Esophagus squamous epithelium (tissue), 5 donors: ENCODE measurements at places on chromosomes 7 and 10.
A peak's percentile ranks its signal among the peaks of the same experiment; 100 is the strongest.

DNA sequence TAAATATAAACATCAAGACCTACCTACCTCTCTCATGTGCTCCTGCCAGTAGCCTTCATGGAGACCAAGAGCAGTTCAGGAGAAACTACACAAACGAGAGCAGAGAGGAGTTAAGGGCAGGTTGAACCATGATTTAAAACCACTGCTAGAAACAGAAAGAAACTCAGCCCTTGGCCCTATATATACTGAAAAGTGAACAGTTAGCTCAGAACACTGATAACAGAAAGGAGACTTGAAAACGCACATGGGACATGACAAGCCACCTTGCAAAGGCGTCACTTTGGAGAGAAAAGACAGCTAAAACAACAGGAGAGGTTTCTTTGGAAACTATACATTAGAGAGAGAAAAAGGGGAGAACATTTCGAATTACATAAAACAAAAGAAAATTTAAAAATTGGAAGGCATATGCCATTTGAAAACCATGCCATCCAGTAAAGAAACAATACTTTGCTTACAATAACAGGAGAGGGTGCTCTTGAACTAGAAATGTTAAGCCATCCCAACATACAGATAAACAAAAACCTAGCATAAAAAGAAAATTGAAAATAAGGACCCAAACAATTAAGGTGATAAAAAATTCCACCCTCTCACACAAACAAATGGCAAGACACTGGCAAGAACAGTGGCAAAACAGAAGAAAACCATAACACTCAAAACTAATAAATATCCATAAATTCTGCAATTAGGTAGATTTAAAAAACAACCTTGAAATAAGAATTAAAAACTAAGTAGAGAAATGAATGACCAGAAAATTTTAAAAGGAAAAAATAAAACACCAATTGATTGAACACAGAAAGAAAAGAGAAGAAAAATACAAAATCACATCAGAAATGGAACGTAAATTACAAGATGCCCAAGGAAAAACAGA, 232.7 kb downstream of the IMMP2L start:
- no peaks in the 10 kb centered on the region for H3K27me3 ChIP-seq
- H3K4me3 ChIP-seq = no peak overlapping the region
- H3K4me1 ChIP-seq = no peaks in the 10 kb centered on the region
- no peak for DNase-seq

DNA sequence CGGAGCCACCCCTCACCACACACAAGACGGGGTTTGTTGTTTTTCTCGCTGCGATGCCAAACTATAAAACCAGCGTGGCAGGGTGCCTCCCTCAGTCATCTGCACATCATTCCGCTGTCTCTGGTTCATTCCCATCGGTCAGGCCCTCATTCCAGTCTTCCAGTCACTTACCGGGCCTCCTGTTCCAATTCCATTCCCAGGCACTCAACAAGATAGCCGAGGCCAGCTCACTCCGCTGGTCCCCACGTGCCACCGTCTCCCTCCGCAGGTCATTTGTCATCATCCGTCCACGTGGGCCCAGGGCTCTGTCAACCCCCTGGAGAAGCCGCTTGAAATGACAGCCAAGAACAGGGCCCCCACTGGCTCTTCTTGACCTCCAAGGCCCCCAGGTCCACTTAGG, 6.1 kb upstream of the TMEM184A start:
- no peak overlapping the region for H3K4me3 ChIP-seq
- no peak for DNase-seq
- H3K27ac ChIP-seq = no peak overlapping the region
- H3K27me3 ChIP-seq = no peaks in the 10 kb centered on the region
- H3K4me1 ChIP-seq = peaks cover 43% of the 10 kb centered on the region

- peaks cover 3% of the 10 kb centered on the region for H3K4me1 ChIP-seq
- H3K27me3 ChIP-seq = no peaks in the 10 kb centered on the region
- peaks cover 18% of the 10 kb centered on the region for H3K36me3 ChIP-seq
- DNase-seq = no peak
These were observed 474 bp downstream of the ORC5 start for GRCh38 chr7:104207348-104207730.

- no peaks in the 10 kb centered on the region for H3K4me1 ChIP-seq
- H3K27ac ChIP-seq = no peak overlapping the region
- no peak for DNase-seq
- no peaks in the 10 kb centered on the region for H3K36me3 ChIP-seq
- H3K27me3 ChIP-seq = no peaks in the 10 kb centered on the region
- no peak overlapping the region for H3K4me3 ChIP-seq
These were observed 484.6 kb downstream of the RPS24 start for GRCh38 chr10:78518224-78518623.

DNA sequence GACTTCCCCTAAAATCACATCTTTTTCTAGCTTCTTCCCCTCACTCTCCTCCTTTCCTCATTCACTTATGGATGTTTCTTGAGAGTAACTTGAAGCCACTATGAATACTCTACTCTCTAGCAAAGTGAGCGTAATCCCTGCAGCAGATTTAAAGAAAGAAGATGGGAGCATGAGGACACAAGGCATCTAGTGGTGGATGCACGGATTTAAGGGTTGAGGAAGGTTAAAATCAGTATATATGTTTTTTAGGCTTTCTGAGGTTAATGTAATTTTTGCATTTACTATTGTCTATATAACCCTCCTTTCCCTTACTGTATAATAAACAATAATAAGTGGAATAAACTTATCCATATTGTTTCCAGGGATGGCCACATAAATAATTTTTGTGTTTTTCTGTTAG, 495.2 kb upstream of the TPK1 start:
- no peaks in the 10 kb centered on the region for H3K36me3 ChIP-seq
- no peaks in the 10 kb centered on the region for H3K4me1 ChIP-seq
- H3K27me3 ChIP-seq = no peaks in the 10 kb centered on the region
- no peak overlapping the region for H3K4me3 ChIP-seq
- no peak for DNase-seq

GRCh38 chr10:22374489-22375126, 29.3 kb downstream of the SPAG6 start:
- no peak for DNase-seq
- H3K36me3 ChIP-seq = no peaks in the 10 kb centered on the region
- no peaks in the 10 kb centered on the region for H3K4me1 ChIP-seq
- no peaks in the 10 kb centered on the region for H3K27me3 ChIP-seq
- no peak overlapping the region for H3K27ac ChIP-seq

DNA sequence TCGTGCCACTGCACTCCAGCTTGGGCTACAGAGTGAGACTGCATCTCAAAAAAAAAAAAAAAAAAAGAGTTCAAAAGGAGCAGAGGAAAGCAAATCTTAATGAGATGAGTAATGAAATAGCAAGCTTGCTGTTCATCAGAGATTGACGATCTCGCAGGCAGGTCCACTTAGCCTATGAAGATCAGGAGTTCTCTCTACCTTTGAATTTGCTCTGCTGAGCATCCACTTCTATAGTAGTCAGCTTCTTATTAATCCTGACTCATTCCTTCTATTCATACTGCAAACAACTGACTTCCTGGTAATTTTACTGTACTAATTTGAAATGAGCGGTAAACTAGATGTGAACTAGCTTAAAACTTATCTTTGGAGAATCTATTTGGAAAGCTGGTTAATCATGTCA, 1014.6 kb downstream of the GATA3 start:
- no peak overlapping the region for H3K4me3 ChIP-seq
- no peaks in the 10 kb centered on the region for H3K27me3 ChIP-seq
- H3K27ac ChIP-seq = no peak overlapping the region
- no peaks in the 10 kb centered on the region for H3K4me1 ChIP-seq
- no peaks in the 10 kb centered on the region for H3K36me3 ChIP-seq

DNA sequence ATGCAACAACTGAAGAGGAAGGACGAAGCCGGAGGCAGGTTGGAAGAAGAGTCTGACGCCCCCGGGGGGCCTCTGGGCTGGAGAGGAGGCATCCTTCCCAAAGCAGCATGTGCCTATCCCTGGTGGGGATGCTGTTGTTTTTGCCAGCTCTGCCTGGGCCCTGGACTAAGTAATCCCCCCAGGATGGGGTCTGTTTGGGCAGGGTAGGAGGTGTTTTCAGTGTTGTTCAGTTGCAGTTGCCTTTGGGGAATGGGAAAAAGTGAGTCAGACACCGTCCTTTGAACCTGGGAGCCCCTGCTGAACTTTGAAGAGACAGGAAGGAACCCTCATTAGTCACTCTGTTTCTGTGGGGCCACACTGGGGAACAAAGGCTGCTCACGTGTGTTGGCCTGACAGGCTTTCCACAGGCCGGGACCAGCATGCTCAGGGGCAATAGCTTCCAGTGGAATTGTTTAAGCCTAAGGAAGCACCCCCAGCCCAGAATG, 35.2 kb upstream of the GDF10 start:
- no peaks in the 10 kb centered on the region for H3K36me3 ChIP-seq
- H3K27ac ChIP-seq = no peak overlapping the region
- H3K27me3 ChIP-seq = peaks cover 28% of the 10 kb centered on the region
- H3K4me1 ChIP-seq = no peaks in the 10 kb centered on the region

GRCh38 chr7:107387128-107387527, 82.7 kb upstream of the GPR22 start:
- H3K27ac ChIP-seq = peak overlapping the region; percentile 6
- no peaks in the 10 kb centered on the region for H3K36me3 ChIP-seq
- DNase-seq = no peak
- no peaks in the 10 kb centered on the region for H3K27me3 ChIP-seq
- no peak overlapping the region for H3K4me3 ChIP-seq

DNA sequence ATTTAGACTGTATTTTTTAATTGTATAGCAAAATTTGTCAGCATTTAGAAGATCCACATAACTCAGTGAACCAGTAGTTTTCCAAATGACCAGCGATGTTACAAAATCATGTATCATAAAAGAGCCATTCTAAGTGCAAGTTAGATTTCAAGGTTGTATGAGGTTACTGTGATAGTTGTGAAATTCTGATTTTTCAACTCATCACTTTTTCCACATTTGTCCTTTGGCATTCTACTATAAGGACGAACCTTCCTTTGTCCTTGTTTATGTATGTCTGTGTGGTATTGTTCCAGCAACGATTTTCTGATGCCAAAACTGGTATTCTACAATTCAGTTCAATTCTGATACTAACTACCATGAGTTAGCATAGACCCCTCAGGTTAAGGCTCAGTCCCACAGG, 64.2 kb downstream of the TAX1BP1 start:
- H3K27ac ChIP-seq = no peak overlapping the region
- no peak for DNase-seq
- no peaks in the 10 kb centered on the region for H3K27me3 ChIP-seq

- H3K27ac ChIP-seq = no peak overlapping the region
- no peak overlapping the region for H3K4me3 ChIP-seq
- DNase-seq = no peak
- H3K4me1 ChIP-seq = no peaks in the 10 kb centered on the region
- H3K27me3 ChIP-seq = no peaks in the 10 kb centered on the region
These were observed 14.5 kb upstream of the NEBL start for GRCh38 chr10:20911626-20912025.

GRCh38 chr10:5888843-5889623, 660 bp downstream of the ANKRD16 start:
- H3K4me1 ChIP-seq = peaks cover 24% of the 10 kb centered on the region
- H3K27me3 ChIP-seq = no peaks in the 10 kb centered on the region
- no peaks in the 10 kb centered on the region for H3K36me3 ChIP-seq
- no peak for DNase-seq
- peak overlapping the region; percentile 96 for H3K27ac ChIP-seq

GRCh38 chr7:131011976-131012375, 278.0 kb upstream of the KLF14 start:
- no peaks in the 10 kb centered on the region for H3K27me3 ChIP-seq
- no peaks in the 10 kb centered on the region for H3K36me3 ChIP-seq
- H3K4me3 ChIP-seq = no peak overlapping the region
- no peak overlapping the region for H3K27ac ChIP-seq
- DNase-seq = no peak
- peaks cover 97% of the 10 kb centered on the region for H3K4me1 ChIP-seq

- no peak overlapping the region for H3K4me3 ChIP-seq
- H3K27ac ChIP-seq = no peak overlapping the region
- no peaks in the 10 kb centered on the region for H3K36me3 ChIP-seq
- DNase-seq = no peak
- H3K27me3 ChIP-seq = no peaks in the 10 kb centered on the region
These were observed 30.7 kb upstream of the PLPP4 start for GRCh38 chr10:120426306-120426705.

DNA sequence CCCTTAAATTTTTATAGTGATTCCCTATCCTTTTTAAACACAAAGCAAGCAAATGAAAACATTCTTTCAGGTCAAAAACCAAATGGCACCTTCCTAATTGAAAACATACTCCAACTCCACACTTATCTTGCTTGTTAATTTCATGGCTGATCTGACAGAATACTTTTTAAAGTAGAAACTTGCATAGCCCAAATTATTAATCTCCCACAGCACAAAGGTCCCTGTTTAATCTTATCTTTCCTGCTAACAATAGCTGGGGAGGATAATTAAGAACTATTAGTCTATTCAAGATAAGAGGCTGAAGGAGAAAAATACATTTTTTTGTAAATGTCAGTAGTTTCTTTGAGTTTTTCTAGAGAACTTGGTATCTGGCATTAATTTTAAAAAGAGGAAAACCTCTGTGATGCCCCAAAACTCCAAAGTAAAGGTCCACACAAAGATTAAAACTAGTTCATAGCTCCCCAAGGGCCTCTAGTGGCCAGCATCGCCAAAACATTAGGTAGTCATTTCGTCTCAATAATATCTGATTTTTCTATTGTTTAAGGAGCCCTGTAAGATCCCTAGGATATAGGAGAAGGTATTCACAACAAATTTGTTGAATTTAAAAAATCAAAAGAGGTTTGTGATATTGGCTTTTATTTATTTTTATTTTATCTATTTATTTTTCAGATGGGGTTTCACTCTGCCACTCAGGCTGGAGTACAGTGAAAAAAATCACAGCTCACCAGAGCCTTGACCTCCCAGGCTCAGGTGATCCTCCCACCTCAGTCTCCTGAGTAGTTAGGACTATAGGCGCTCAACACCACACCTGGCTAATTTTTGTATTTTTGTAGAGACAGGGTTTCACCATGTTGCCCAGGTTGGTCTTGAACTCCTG, 14.7 kb downstream of the CDNF start:
- H3K27ac ChIP-seq = no peak overlapping the region
- no peaks in the 10 kb centered on the region for H3K4me1 ChIP-seq
- H3K4me3 ChIP-seq = no peak overlapping the region
- no peaks in the 10 kb centered on the region for H3K36me3 ChIP-seq
- no peak for DNase-seq

DNA sequence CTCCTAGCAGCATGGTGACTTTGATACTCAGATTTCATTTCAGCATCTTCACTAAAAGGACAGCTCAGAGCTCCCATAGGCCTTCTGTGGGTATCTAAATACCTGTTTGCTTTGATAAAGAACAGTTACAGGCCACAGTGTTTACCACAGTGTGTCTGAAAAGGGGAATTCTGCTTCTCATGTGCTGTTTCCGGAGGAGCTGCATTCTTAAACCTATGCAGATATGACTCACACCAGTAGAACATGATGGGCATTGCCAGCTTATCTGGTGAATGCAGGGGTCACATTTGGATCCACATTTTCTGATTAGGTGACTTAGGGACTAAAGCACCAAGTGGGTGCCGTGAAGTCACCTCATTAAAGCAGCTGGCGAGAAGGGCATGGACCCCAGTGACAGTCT, 52.6 kb downstream of the TRRAP start:
- DNase-seq = no peak
- peaks cover 100% of the 10 kb centered on the region for H3K36me3 ChIP-seq
- H3K4me1 ChIP-seq = no peaks in the 10 kb centered on the region
- no peak overlapping the region for H3K27ac ChIP-seq
- no peaks in the 10 kb centered on the region for H3K27me3 ChIP-seq
